ENCODE measurements at places on chromosomes 2 and 18.

- DNase-seq = no peak
Measured at GRCh38 chr2:23135481-23136100, 249.4 kb upstream of the KLHL29 start.

DNA sequence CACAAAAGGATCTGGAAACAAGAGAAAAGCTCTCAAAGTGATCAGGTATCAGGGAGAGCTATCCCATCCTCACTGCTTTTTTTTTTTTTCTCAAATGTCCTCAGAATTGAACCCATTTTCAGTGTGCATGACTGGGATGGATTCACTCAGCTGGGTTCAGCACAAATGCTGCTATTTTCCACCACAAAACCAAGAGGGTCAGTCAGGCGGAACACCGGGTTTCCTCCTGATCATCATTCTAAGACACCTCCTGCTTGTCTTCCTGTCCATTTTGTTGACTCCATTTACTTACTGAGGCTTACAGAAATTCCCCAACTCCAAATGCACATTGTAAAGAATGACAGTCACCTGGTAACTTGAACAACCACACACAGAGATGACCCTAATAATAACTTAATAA is 39.9 kb downstream of the CYRIA start:
- no peak for DNase-seq

GRCh38 chr18:68428661-68429060 is 286.2 kb downstream of the TMX3 start:
- DNase-seq = no peak

DNA sequence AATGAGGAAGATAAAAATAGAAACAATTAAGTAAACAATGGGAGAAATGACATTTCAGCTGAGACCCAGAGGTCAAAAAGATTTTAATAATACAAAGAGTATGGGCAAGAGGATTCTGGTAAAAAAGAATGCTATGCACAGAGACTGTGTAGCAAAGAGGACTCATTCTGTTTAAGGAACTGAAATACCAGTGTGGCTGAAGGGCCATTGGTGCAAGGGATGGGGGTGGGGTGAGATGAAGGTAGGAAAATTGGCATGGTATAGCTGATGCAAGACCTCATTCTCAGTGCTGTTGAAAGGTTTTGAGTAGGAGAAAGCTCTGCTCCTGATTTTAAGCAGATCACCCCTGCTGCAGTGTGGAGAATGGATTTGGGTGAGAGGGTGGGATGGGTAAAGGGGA is 10.8 kb downstream of the GALNT1 start:
- no peak for DNase-seq

- no peak for DNase-seq
Measured at GRCh38 chr2:159381574-159381973, 95.1 kb upstream of the WDSUB1 start.

DNA sequence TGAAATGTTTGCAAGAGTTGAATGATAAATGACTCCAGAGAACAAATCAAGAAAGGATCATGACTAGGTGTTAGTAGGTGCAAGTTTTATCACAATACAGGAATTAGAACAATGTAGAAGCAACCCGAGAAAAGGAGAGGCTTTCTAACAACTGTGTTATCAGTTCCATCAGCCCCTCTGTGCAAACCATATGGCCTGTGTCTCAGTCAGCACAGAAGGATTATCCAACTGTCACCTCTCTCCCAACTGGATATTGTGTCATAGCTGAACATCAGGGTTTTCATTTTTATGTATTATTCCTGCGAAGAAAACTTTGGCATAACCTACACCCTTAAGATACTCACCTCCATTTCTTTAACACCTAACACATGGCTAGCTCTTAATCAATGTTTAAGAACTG is 321.6 kb upstream of the RND3 start:
- no peak for DNase-seq

DNA sequence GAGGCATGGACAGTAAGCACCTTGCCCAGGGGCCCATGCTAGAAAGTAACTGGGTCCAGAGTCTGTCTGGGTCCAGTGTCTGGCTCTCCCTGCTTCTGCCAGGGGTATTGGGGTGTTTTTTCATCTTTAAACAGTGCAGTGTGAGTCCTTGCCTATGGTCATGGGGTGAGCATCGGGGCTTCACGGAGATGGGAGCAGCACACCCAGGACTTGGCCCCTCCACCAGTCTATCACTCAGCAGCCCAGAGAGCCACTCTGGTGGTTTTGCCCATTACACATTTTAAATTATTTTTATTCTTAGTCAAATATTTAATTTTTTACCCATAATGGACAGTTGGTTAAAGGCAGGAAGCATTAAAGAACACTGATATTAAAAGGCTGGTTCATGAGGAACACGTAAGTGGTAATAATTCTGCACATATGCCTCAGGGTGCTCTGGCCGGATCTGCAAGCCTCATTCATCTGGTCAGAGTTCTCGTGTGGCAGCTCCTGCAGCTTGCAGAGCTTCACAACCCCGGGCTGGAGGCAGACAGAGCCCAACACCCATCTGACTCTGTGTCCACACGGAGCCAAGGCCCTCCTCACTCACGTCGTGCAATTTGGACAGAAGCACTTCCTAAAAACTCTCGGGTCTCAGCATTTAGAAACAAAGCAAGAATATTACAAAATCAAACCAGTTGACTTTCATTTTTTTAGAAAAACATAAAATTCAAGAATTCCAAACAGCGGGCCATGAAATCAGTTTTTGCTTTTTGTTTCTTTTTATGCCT is 204.1 kb downstream of the CTIF start:
- no peak for DNase-seq

GRCh38 chr2:23659773-23660172 is 267.1 kb downstream of the ATAD2B start:
- no peak for DNase-seq

DNA sequence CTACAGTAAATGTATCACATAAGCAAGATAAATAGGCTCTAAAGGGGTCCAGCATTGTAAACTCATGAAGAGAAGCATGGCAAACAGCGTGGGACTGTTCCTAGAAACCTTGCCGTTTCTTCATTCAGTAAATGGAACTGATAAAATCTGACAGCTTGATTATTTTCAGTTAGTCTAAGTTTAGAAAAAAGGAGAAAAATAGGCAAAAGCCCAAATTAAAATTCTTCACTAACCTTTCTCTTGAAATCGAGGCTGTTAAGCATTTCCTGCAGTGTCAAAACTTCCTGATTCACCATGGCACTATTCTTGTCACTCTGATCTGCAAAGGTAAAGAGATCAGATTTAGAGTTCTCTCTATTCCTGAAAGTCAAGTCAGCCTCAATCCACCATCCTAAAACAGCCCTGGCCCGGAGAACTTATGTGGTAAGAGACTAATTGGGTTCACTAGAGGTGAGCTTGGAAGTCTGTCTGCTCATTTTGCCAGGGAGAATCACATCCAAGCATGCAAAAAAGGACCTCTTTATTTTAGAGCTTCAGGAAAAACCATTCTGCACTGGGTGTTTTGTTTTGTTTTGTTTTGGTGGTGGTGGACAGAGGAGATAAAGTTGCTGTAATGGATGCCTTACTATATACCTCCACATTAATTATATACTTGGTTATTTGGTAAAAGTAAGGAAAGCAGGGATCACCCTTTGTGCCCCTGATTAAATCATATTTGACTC is 52.4 kb upstream of the STAT1 start:
- DNase-seq = no peak

DNA sequence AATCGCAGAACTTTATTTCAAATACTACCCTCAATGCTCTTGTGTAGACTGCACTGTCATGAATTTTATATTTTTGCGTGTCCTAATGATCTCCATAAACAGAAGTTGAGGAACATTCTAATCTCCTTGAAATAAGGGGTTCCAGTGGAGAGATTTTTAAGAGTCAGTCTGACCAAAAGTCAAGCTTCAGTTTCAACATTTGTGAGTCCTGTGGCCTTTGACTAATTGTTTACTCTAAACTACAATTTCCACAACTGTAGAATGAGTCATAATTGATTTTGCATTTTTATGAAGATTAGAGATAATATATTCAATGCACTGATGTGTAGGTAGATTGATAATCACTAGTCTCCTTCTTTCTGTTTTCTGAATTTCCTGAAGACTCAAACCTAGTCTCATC is 720.3 kb upstream of the ID2 start:
- no peak for DNase-seq

GRCh38 chr18:54765636-54766375 is 62.5 kb upstream of the RAB27B start:
- DNase-seq = no peak

GRCh38 chr2:189134485-189134884 is 45.1 kb downstream of the COL5A2 start:
- no peak for DNase-seq

GRCh38 chr2:219018726-219019125 is 22.6 kb downstream of the CFAP65 start:
- DNase-seq = no peak

DNA sequence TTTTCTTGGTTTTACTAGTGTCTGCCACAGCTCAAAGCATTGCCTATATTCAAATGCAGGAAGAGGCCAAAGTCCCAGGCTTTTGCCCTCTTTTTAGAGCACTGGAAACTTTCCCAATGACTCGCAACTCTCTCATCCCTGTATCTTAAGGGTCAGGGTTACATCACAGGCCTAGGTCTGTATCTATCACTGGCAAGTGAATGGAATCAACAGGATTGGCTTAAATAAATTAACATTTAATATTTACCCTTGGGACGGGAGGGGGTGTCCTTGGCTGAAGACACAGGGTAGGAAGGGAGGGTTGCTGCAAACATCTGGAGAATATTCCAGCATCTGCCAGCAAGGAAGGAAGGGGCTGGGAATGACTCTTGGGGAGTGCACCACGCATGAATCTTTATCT is 242.6 kb downstream of the SLC4A3 start:
- no peak for DNase-seq

GRCh38 chr2:95323347-95324155 is 26.4 kb downstream of the KCNIP3 start:
- peak; percentile 70 for DNase-seq

DNA sequence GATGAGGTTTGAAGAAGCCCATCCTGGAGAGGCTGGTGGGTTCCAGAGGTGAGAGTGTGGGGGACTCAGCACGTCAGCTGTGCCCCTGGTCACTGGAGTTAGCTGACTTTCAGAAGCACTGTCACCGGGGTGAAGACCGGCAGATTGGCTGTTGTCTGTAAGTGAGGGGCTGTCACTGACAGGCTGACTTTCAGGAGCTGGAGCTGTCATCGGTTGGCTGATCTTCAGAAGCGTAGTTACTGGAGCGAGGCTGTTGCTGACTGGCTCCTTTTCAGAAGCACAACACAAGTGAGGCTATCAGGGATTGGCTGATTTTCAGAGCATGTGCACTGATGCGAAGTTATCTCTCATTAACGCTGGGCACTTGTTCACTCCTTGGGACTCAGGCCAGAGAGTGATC is 738.4 kb upstream of the ID2 start:
- no peak for DNase-seq

GRCh38 chr2:47560107-47560819 is 157.3 kb downstream of the MSH2 start:
- DNase-seq = no peak

DNA sequence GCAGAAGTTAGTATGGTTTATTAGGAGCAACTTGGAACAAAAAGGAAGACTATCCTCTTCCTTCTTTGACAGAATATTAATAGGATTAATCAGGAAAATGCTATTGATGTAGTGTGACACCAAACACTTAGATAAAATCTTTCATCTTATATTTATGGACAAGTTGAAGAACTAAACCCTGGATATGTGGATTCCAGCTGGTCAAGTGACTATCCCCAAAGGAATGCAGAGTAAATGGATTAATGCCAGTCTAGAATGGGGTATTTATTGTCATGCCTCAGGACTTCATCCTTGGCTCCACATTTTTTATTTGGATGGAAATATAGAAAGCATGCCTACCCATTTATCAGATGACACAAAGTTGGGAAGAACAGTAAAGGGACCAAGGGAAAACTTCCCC is 124.0 kb upstream of the TTC39C start:
- DNase-seq = peak; percentile 14

- no peak for DNase-seq
Measured at GRCh38 chr2:132416723-132417395, at the start of gene GPR39. Gene GPR39, plus strand, starts transcription at chr2:132416805.

DNA sequence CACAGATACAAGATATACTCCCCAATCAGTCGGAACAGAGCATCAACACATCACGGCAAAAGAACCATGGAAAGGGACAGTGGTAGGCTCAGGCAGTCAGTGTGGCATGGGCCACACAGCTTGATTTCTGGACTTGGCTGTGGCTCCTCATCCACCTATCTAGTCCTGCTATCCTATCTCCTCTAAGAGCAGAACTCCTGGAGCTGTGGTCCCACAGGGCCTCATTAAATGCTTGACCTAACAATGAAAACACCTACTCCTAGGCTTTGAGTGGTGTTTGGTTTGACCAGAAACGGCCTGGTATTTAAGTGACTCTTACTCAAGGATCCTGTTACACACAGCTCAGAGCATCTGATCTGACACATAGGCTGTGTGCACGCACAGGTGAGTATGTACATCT is 33.6 kb upstream of the SMAD2 start:
- no peak for DNase-seq

DNA sequence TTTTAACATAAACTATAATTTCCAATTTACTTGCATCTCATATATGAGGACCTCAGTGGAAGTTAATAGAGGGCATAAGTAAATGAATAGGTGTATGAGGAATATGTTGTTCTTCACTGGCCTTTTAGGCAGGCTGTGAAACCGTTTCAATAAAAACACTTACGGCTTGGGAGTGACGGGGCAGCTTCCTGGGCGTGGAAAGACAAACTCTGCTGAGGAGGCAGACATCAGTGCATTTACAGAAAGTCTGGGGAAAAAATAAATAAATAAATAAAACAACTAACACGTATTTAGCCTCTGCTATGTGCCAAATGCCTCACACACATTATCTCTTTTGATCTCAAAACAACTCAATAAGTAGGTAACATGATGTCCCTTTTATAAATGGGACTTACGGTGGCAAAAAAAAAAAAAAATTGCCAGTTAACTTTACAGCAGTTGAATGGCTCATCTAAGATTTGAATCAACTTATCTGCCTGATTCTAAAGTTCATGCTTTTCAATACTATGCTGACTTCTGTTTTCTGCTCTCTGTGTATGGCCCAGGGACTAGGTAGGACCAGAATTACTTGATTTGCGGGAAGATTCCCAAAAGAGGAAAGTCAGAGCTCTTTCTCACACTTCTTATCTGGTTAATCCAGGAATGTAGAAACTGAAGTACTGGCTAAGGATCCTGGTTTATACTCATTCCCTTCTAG is 77.5 kb upstream of the LRATD1 start:
- DNase-seq = no peak

DNA sequence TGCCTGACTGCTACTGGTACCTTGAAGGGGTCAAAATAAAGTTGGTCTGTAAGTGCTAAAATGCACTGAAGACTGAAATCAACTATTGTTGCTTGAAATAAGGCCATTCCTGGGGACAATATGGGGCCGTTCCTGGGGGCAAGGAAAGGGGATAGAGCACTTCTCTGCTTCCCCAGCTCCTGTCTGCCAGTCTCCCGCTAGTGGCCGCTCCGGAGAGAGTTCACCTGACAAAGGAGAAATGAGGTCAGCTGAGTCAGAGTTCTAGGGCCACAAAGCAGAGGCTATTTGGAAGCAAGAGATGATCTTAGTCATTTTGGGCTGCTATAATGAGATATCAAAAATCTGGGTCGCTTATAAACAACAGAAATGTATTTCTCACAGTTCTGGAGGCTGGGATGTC is 345.9 kb downstream of the TSN start:
- DNase-seq = peak; percentile 6

All from H54 (cell line).